Gastroesophageal sphincter (tissue), 4 donors: ENCODE measurements at places on chromosomes 7 and 10. TPM values are rescaled to one million over a fixed set of nuclear protein-coding genes. Genes with fewer than 3 reads are reported as not detected.

CCL24 gene
- 0.94 TPM for total RNA-seq

GNAT3 gene
- total RNA-seq: not detected

H2BK1 gene
- not detected for total RNA-seq

ZP3 gene
- total RNA-seq: 0.20 TPM

NODAL gene
- total RNA-seq: not detected

ABCC2 gene
- 0.62 TPM for total RNA-seq

TCTN3 gene
- total RNA-seq: 20.4 TPM

SPDYE2B gene
- total RNA-seq: not detected

PRF1 gene
- 3.9 TPM for total RNA-seq

DNA sequence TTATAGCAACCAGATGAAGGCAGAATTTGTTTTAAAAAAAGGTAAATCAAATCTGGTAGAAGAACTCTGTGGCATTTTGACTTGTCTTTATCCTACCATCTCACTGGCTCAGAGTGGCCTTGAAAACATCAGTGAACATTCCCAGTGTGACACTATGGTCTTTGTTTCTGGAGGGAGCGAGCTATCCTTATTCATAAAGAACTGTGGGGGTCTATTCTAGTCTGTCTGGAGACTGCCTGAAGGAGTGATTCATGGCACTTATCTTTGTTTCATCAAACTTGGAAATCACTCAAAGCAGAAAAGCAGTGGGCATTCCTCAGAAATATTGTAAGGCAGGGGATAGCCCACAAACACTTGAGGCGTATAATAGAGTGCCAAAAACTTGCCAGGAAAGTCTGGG is 719.1 kb downstream of the PCDH15 start:
- ATAC-seq: no peak

DNA sequence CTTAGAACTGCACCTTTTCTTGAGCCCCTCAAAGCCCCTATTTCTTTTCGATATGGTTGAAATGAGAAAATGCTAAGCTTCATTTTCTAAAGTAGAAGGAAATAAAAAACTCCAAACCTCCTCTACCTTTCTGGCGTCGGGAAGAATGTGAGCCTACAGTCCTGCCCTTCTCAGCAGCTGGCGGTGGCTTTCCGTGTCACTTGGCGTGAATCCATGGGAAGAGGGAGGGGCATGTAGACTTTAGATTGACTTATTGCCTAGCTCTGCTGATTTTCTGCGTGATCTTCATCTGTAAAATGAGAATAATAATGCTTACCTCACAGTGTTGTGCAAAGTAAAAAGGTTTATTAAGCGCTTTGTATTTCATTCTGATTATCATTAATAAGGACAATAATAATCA is 35.0 kb downstream of the PRR15 start:
- no peak for ATAC-seq

DNA sequence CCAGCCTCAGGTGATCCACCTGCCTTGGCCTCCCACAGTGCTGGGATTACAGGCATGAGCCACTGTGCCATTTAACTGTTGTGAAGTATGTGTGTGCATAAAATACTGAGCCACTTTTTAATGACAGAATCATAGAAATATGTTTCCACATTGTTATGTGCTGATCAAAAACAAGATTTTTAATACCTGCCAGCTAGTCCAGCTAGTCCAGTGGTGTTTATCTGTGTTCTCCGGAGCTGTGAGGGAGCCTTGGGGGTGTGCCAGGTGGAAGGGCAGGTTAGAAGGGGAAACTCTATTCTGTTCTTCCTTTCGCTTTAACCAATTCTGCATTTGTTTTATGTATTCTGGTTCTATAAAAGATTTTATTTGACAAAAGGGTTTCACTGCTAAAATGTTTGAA is 7.0 kb downstream of the FAM221A start:
- no peak for ATAC-seq

GRCh38 chr7:155357573-155358041 is 59.9 kb downstream of the INSIG1 start:
- ATAC-seq: no peak

- ATAC-seq: no peak
These were observed 251.4 kb downstream of the KIF20B start for GRCh38 chr10:89952751-89953150.

GRCh38 chr10:8428654-8429053 is 374.2 kb downstream of the GATA3 start:
- ATAC-seq: no peak

GRCh38 chr10:18140149-18140956 is at the start of gene CACNB2:
CACNB2 (plus strand) TSS chr10:18140424.
- peak; percentile 87 for ATAC-seq

GRCh38 chr10:15430969-15431771 is 60.1 kb upstream of the FAM171A1 start:
- no peak for ATAC-seq

DNA sequence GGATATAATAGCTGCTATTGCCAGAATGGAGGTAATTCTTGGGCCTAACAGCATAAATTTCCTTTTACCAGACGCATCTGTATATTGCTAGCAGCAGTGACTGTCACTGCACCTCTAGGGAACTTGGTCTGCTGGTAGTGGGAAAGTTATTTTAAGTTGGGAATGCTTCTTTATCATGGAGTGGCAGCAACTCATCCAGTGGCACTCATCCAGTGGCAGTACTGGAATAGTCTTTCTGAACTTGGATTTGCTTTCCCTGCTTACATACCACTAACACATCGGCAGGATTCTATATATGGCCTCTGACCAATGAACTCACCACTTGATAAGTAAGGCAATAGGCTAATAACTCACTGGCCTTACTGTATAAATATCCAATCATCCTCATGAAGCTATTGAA is 22.0 kb upstream of the ICA1 start:
- ATAC-seq: no peak

GRCh38 chr10:121598263-121599249 is at the start of gene FGFR2:
FGFR2 (minus strand) TSS chr10:121598444; CDS start chr10:121593817, 4,627 bp downstream.
- peak; percentile 95 for ATAC-seq

GRCh38 chr10:58632216-58632615 is 119.5 kb downstream of the BICC1 start:
- no peak for ATAC-seq

DNA sequence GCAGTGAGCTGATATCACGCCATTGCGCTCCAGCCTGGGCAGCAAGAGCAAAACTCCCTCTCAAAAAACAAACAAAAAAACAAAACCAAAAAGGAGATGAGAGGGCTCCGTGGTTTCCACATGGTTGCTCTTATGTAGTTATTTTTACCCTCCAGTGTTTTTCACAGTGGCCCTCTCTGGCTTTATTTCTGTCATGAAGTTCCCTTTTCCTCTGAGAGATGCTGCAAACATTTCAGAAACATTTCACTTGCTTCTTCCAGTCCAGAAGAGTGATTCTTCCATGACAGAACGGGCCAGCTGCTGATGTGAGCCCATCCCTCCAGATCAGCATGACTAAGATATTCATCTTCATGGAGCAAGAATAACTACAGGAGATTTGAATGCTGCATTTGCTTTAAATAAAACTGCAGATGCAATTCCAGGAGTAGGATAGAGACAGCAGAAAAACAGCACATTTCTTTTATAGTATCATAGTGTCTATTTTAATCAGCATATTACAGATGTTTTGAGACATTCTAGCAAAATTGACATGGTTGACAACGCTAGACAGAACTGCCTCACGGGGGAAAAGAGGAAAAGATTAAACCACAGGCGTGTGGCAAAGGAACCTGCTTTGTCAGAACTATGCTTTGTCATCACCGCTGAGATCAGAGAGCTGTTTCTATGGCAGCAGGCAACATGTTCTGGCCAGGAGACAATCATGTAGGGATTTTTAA is 40.3 kb downstream of the NRCAM start:
- no peak for ATAC-seq

DNA sequence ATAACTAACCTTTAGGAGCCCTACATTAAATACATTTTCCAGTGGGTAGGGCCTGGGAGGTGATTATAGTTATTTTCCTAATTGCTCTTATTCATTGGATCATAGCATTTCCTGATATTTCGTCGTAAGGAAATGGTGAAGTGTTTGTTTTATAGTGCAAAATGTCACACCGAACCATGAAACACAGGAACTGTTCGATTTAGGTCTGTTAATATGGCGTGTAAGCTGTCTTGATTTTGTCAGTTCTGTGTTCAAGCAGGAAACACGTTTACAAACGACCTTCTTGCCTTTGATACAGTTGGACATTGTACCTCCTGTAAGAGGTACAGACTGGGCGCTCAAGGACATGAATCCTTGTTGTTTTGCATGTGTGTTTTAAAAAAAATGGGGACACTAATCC is 14.8 kb downstream of the RBM17 start:
- no peak for ATAC-seq

- ATAC-seq: no peak
These were observed 105.9 kb downstream of the AASS start for GRCh38 chr7:122038134-122038533.

DNA sequence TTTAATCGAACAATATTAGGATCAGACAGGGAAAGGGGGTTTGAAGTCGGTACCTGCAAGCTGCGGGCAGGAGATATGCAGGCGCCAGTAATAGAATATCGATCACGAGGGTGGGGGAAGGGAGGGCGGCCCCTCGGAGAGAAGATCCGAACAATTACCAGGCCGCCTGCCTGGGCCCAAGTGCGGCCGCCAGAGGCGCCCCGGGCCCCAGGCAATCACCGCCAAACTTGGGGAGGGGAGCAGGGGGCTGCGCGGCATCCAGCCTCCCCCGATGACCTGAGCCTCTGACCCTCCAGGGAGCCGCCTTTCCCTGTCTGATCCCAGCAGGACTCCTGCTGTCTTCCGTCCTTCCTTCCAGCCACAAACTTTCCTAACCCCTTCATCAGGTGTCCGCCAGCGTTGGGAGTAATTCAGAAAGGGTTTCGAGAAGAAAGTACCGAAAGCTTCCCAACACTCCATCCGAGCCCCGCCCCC is 1.1 kb downstream of the NKX1-2 start:
- ATAC-seq: no peak

GRCh38 chr7:94123136-94123535 is 119.0 kb upstream of the BET1 start:
- ATAC-seq: no peak
